Neural progenitor cell (in vitro differentiated cells): ENCODE measurements at places on chromosomes 6 and 20. TPM values are rescaled to one million over a fixed set of nuclear protein-coding genes. Genes with fewer than 3 reads are reported as not detected.

GRCh38 chr6:56683882-56684281 lies 41.2 kb upstream of the DST start:
- DNase-seq, result no peak

DNA sequence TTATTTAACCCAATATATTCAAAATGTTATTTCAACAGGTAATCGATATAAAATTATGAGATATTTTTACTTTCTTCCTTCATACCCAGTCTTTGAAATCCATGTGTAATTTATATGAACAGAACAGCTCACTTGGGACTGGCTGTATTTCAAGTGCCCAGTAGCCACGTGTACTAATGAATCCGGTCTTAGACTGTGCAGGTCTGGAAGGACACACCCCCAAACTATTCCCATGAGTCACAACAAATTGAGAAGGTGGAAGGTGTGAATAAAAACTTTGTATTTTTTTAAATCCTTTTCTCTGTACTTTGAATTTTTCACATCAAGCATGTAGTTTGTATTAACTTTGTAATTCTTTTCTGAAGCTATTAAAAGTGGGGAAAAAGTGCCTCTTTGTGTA lies 2.8 kb downstream of the UNC5CL start:
- DNase-seq, result no peak

- DNase-seq, result no peak
These were observed 190.2 kb downstream of the COL9A1 start for GRCh38 chr6:70112716-70113115.

GRCh38 chr6:77880501-77880900 lies 227.7 kb downstream of the MEI4 start:
- no peak for DNase-seq

DNA sequence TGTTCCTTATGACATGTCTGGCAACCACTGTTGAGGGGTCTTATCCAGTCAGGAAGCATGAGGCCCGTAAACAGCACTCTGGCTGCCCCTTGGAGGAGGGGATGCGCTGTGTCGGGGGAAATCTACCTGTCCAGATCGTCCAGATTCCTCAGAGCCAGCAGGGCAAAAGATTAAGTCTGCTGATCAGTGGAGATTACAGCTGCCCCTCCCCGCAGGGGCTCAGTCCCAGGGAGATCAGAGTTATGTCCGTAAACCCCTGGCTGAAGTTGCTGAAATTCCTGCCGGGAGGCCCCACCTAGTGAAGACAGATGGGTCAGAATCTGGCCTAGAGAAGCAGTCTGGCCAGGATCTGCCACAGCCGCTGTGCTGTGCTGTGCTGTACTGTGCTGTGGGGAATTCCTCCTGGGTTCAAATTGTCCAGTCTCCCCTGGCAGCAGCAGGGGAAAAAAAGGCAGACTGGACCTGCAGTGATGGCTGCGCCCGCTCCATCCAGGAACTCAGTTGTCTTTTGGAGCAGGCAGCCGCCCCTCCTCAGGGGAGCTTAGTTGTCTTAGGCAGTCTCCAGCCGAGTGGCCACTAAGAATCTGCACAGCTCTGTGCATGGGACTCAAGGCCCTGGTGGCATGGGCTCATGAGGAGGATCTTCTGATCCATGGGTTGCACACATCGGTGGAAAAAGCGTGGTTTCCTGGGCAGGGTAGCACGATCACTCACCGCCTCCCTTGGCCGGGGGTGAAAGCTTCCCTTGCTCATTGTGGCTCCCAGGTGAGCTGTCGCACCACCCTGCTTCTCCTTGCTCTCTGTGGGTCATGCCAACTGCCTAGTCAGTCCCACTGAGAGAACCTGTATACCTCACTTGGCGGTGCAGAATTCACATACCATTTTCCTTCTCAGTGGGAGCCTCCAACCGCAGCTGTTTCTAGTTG lies 1368.8 kb upstream of the ADGRB3 start:
- DNase-seq, result peak; percentile 33

DNA sequence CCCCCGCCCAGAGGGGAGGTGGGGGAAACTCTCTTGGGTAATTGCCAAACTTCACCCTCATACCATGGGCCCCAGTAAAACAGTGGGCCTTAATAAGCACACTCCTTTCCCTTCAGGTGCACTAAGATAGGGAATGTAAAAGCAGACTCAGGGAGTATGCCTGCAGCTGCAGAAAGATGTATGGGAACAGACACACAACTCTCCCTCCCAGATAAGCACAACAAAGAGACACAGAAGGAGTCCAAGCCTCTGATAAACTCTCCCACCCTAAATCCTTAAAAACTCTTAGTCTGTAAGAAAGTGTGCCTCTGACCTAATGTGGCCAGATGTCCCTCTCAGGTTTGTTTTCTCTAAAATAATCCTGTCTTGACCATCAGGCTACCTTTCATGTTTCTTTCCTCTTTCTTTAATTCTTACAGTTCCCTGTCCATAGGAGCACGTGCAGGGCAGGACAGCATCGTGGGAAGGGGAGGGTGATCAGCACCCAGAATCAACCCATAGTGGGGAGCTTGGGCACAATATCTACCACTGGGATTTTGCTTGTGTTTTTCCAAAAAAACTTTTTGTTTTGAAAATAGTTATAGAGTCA lies 11.3 kb upstream of the CTCFL start:
- DNase-seq, result no peak

DNA sequence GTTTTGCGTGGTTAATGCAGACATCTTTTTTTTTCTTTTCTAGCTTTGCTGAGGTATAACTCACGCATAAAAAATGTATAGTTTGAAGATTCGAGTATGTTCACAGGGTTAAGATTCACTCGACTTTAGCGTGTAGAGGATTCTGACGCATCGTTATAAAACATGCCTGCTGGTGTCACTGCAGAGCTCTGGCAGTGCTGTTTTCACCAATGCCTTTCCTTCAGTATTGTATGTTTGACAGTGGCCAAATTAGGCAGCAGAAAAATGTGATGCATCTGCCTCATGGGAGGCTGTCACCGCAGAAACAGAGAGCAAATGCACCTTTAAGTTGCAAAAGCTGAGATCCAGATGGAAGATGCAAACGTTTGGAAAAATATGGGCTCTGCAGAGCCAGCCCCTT lies 18.0 kb upstream of the SIRPB2 start:
- DNase-seq, result peak; percentile 42

DNA sequence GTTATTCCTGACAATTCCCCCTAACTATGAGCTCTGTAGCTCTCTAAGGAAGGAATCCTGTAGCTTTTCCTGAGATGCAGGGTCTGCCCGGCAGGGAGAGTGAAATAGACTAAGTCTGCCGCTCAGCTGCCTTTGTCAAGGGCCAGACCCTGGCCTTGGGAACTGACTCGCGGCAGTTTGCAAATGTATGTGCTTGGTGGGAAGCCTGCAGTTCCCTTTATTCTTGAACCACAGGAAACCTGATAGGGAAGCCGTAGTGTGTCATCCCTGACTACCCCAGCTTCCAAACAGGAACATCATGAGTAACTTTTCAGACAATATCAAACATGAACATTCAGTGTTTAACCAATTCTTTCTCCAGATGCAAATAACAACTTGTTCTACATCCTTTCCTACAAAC lies 78.7 kb upstream of the IFNGR1 start:
- peak; percentile 64 for DNase-seq

DNA sequence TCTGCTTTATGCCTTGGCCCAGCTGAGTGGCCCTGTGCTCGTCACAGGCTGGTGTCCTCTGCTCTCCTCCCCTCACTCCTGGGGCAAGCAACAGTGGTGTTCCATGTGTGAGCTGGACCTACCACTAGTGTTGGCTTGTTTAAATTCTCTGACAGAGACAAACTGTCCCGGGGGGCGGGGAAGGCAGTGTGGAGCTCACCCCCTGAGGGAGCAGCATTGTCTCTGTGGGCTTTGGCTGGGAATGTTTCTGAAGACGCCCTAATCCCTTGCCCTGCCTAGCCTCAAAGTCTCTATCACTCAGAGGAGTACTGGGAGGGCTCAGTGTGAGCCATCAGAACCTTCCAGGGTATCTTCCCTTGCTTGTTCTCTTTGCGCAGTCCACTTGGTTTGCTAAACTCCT lies 5.2 kb upstream of the VEGFA start:
- peak; percentile 69 for DNase-seq

DNA sequence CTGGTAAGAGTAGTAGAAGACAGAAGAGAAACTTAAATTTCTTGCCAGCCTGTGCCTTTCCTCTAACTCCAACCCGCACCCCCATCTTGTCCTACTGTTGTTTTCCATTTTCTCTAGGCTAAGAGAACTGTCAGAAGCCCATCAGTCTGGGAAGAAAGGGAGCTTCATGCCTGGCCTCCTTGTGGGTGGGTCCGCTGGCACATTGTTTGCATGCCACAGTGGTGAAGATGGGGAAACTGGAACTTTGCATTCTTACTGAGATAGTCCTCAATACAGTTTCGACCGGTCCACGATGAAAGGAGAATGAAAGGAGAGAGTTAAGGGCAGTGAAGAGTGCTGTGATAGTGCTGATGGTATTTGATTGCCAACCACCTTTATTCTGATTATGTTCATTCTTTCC lies 103.1 kb downstream of the TCP11 start:
- no peak for DNase-seq

- DNase-seq, result peak; percentile 79
These were observed 574.2 kb upstream of the JAG1 start for GRCh38 chr20:11248011-11248409.

- DNase-seq, result no peak
These were observed 80.0 kb upstream of the TNFAIP3 start for GRCh38 chr6:137787016-137787415.

DNA sequence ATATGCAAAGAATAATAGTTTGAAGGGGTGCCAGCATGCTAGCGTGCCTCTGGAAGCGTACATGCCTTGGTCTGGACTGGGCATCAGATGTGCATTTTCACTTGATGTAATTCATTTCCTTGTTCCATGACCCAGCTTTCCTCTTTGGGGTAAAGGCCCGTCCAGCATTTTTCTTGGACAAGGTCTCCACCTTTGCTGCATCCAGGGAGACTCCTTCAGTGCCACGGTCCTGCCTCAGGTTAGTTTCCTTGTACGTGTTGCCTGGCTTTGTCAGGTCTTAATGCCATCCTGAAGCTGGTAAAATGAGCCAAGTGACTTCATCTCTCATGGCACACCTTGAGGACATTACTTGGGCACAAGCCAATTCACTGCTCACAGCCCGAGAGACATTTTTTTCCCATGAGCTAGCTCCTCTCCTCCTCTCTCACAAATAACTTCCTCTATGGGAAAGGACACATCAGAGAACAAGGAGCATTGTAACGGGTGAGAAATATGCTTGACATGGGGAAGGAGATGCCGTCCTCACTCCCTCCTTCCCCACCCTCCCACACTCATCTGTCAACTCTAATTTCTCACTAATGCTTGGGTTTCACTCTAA lies 23.9 kb downstream of the EDN1 start:
- DNase-seq, result no peak

GRCh38 chr6:149319422-149319821 lies 1.9 kb downstream of the TAB2 start:
- no peak for DNase-seq

DNA sequence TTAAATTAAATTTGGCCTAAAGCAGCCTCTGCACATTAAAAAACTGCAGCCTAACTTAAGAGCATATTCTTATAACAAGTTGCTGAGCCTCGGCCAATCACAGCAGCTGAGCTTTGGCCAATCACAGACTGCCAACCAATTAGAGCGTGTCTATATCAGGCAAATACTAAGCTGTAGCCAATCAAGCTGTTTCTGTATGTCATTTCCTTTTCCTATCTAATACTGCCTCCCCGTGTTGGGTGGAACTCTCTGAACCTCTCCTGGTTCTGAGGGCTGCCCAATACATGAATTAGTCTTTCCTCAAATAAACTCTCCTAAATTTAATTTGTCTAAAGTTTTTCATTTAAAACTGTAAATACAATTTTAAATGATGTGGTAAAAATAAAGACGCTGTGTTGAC lies 3.9 kb upstream of the TMEM244 start:
- DNase-seq, result no peak

DNA sequence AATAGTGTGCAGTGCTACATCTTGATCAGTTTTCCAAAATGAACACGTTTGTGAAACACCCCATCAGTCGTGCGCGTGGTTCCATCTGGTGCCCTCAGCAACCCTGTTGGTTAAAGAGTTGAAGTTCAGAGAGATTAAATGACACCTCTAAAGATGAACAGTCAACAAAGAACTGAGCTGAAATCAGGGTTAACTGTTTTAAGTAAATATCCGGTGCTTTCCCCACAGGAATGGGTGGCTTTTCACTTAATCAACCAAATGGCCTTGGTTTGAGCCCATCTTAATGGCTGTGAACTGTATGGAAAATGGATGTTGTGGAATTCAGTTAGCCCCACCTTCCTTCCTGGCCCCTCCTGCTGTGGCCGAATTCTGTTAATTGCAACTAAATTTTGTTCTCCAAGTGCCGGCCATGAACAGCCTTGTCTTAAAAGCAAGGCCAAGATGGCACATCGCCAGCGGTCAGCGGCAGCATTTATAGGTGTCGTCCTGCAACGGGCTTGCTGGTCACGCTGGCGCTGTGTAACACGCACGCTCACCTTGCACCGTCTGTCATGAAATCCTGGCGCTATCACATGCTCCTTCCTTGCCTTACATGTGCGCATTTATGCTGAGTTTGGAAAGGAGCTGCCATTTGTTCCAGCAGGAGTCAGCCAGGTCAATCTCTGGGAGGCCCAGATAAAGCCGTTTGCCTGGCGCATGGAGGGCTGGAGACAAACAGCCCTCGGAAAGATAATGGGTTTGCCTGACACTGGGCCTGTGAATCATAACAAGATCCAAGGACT lies 164.5 kb downstream of the ERMARD start:
- no peak for DNase-seq

DNA sequence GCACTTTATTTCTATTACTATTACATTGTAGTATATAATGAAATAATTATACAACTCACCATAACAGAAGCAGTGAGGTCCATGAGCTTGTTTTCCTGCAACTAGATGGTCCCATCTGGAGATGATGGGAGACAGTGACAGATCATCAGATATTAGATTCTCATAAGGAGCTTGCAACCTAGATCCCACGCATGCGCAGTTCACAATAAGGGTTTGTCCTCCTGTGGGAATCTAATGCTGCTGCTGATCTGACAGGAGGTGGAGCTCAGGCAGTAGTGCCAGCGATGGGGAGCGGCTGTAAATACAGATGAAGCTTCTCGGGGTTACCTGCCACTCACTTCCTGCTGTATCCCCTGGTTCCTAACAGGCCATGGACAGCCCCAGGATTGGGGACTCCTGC lies 139.5 kb upstream of the TCF21 start:
- no peak for DNase-seq

DNA sequence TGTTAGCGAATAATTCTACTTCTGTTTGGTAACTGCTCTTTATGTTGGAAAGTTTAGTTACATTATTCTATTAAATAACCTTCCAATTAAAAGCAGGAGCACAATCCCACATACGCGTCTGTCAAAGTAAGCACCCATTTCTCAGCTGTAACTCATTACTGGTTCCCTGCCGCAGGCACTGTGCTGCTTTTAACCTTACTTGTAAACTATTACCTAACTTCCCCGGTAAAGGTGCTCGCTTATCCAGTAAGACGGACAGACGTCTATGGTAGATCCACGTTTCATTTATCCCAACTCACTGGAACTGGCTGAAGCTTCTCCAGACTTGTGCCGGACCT lies 529 bp upstream of the ENPP4 start:
- no peak for DNase-seq

GRCh38 chr6:42960243-42961019 lies at the start of gene GNMT:
Gene GNMT, plus strand, starts transcription at chr6:42960754. Its CDS starts 14 bp downstream, at chr6:42960768.
- DNase-seq, result peak; percentile 86

GRCh38 chr20:17969884-17970409 lies 1.1 kb downstream of the MGME1 start:
- DNase-seq, result peak; percentile 23

NKAPL gene
- not detected in 2 replicates for total RNA-seq

CDH26 gene
- 0.09 TPM in 1 of 2 replicates, not detected in the other for total RNA-seq

MATN4 gene
- total RNA-seq, result 0.06 TPM in 1 of 2 replicates, not detected in the other

SLC25A27 gene
- 25.9 and 47.7 TPM in 2 replicates for total RNA-seq

RIMS1 gene
- 2.4 and 2.5 TPM in 2 replicates for total RNA-seq

CLVS2 gene
- 0.84 and 1.8 TPM in 2 replicates for total RNA-seq

RAET1E gene
- total RNA-seq, result not detected in 2 replicates

WFDC2 gene
- total RNA-seq, result 2.7 and 5.8 TPM in 2 replicates

SIRPG gene
- total RNA-seq, result not detected in 2 replicates
